ENCODE measurements at places on chromosomes 12 and 14.

DNA sequence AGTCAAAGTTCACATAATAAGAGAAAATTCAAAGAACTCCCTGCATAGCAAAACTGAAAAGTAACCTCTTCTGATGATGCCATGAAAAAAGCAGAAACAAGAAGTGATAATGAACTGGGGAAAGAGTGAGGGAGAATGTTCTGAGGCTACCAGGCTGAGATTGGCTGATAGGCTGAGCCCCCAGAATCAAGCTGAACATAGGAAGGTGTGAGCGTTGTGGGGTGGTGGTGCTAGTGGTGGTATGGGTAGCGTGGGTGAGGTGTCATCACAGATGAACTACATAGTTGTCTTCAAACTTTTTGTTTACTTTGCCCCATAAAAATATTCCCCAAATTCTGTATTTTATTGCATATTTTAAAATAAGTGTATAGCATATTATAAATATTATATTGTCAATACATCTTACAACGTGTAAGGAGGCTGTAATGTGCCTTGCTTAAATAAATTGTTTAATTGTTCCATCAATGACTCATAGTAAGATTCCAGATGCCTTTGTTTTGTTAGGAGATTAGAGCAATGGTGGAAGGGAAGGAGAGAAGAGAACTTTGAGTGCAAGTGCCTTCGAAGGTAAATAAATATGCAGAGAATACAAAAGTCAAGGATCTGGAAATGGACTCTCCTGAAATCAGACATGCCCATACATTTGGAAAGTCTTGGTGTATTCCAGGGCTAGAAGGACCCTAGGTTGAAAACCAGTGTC is 15.8 kb upstream of the CFAP54 start:
- no peak for DNase-seq

DNA sequence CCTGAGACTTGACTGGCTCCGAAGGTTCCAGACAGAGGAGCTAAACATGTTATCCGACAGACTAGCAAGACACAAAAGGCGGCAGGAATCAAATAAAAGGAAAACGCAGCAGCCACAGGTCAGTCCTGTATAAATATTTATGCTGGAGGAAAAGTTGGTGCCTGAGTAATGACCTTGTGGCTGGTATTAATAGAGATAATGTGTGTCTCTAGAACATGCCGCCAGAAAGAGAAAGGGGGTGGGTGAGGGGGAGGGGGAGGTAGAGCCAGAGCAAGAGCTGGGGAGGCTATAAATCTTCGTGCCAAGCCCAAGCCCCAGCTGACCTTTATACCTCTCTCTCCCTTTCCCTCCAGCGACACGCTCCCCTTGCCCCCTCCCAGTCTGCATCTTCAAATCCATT is 590.4 kb downstream of the MED13L start:
- no peak for DNase-seq

DNA sequence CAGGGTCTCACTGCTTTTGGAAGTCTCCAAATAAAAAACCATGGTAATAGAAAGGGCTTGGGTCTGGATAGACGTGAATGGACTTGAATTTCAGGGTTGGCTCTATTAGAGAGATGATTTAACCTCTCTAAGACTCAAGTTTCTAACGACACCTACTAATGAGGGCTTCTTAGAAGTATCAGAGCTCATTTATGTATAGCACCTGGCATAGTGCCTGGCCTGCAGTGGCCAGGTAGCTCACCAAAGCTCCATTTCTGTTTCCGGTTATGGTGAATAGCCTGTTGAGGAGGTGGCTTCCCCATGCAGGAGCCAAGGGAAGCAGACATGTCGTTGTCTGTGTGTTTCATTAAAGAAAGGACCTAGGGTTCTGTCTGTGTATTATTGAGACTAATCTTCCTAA is 108.6 kb downstream of the ETV6 start:
- DNase-seq, result no peak

DNA sequence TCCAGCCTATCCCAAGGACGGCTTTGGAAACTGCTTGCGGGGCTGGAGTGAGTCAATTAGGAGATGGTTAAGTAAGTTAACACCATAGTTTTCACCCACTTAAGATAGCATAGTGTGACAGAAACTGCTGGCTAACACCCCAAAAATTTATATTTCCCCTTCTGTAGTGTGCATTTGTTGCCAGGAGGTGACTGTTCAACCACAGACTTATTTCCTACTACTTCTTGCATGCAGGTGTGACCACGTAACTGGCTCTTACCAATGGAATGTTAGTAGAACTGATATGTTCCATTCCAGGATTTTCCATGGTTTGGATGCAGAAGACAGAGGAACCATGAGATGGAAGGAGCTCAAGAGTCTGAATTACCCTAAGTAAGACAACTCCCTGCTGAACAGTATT is 52.9 kb upstream of the SLC35F4 start:
- no peak for DNase-seq

DNA sequence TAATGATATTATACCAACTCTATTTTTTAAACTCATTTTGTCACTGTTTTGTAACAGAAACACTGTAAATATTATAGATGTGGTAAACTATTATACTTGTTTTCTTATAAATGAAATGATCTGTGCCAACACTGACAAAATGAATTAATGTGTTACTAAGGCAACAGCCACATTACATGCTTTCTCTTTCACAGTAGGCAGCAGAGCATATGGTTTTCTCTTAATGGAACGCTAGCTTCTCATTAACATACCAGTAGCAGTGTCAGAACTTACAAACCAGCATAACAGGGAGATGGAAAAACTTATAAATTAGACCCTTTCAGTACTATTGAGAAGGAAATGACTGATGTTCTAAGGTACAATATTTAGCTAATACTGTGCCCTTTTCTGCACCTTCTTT is 398.8 kb downstream of the PRKD1 start:
- DNase-seq, result no peak

DNA sequence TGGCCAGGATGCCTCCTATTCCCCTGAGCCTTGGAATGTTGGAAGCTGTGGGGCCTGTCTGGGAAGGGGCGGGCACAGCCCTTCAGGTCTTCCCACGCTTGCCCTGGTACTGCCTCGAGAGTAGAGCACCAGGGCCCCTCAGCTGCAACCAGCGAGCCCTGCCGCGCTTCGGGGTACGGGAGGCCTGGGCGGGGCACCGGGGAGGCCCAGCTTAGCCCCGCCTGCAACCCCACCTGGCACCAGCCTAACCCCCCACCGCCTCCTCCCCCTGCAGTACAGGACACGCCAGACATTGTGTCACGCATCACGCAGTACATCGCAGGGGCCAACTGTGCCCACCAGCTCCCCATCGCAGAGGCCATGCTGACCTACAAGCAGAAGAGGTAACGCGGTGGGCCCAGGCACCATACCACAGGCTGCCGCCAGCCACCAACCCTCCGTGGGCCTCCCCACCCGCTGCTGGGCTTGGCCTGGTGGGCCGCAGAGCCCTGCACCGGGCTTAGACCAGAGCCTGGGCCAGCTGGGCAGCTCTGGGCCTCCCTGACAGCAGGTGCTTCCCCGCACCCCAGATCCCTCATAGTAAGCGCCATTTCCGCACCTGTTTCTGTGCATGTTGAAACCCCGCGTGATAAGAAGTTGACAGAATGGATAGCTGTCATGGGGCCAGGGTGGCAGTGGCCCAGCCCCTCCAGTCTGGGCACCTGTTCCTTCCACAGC is 13.6 kb upstream of the TEX22 start:
- no peak for DNase-seq

DNA sequence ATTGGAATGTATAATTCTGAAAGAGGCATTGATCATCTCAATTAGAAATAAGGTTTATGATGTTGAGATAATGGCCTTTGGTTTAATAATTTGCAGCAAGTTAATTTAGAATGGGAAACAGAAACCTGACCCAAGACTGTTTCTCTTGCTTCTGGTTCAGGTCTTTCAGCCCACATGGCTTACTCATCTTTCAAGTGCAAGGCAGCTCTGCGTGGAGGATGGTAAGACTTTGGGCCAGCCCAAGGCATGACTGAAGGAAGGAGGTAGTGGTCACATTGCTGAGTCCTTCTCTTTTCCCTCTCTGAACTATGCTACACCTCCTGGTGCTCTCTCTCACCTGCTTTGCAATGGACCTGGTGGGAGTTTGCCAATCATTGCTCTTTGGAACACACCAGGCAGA is 98.7 kb downstream of the CAND1 start:
- no peak for DNase-seq

- no peak for DNase-seq
Measured at GRCh38 chr14:37034410-37035285, 137.8 kb downstream of the SLC25A21 start.

DNA sequence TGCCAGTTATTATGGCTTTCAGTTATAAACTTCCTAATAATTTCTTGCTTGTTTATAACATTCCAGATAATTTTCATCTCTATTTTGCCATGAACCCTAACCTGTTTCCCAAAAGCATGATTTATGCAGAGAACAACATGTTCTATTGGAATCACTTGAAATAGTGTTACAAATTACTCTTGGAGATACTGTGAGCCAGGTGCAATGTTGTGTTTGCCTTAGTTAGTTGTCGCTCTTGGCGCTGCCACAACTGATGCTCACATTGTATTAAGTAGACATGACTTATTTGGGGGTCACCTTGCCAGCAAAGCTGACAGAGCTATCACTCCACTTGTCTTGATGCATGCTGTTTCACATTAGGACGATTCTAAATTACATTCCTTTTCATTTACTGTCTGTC is 49.4 kb downstream of the TSPAN8 start:
- no peak for DNase-seq

DNA sequence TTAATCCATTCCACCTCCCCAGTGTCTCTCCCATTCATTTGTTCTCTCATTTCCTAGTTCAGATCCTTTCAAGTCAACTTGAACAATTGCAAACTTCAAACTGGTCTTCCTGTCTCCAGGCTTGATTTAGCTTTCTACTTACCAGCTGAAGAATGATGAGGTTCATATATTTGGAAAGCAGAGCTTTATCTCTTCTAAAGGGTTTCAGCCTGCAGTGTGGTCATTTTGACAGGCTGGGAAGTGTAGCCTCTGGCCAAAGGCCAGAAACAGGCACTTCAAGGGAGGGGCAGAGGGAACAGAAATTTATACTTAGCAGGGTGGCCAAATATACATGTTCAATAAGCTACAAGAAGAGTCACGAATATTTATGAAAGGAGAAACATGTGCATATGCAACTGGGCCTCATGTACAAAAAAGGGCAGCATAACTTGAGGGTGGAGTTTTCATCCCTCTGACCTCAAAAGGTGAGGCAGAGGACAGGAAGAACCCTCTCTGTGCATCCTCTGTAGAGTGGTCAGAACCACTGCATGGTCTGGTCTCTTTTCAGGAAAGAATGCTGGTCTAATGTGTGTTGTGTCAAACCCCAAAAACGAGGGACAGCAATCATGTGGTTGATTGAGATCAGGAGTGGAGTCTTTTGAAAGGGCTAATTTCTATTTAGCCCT is 34.0 kb upstream of the HECTD1 start:
- DNase-seq, result no peak

DNA sequence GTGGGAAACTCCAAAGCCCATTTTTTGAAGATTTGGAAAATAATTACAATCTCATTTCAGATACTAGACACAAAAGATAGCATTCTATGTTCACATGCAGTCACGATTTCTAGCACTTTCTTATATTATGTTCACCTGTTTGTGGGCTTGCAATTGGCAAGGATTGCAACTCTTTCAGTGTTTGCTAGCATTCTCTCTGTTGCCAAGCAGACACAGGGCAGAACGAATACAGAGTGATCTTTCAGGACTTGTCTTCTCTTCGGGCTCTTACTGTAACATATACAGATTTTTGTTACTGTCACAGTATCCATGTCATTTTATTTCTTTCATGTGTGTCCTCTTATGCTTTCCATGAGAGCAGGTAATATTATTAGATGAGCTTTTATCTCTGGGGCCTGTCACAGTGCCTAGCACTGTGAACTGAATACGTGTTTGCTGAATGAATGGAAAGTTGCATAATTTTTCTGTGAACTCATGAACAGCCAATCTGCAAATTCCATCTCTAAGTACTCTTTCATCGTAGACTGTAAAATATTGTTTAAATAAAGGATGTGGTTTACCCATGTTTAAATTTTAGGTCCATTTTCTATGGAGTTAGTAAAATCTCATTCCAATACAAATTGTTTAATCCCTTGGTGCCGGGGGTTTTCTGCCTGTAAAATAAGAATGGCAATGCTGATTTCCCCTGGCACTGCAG is 105.1 kb downstream of the BMP4 start:
- no peak for DNase-seq

GRCh38 chr12:53031616-53032015 is 18.2 kb upstream of the TNS2 start:
- no peak for DNase-seq

- DNase-seq, result no peak
Measured at GRCh38 chr14:52551696-52552062, 626 bp downstream of the TXNDC16 start.

GRCh38 chr12:58299371-58299770 is 358.0 kb downstream of the ATP23 start:
- no peak for DNase-seq

DNA sequence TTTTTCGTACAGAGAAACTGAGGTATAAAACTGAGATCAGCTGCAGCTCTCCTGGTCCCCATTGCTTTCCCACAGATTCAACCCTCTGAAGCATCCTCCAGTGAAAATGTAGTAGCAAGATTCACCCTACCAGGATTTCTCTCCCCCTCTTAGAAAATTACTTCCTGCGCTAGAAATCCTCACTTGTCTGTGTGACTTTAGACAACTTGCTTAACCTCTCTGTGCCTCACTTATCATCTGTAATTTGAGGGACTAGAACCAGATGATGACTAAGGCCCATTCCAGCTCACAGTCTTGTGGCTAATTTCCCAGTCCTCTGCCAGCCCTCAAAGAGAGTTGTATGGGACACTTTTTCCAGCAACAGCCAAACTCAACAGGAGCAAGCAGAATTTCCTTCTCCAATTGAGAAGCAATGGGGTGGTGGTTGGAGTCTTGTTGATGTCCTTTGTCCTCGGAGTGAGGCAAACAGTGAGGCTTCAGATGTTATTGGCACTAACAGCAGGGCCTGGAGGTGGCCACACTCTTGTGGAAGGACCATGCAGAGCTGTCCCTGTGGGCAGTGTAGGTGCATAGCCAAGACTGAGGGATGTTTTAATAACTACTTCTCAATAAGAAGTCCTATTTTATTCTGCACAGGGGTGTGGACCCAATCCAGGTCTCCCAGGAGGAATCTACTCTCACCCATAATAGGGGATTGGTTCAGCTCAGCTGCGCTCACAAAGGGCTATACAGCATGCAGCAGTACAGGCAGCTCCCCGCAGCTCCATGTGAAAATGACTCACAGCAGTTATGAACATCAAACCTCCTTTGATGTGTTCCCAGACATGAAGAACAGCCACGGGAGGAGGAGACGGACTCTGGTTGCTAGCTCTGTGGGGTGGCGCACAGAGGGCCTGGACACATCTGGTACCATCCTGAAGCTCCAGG is 200.1 kb downstream of the DAD1 start:
- no peak for DNase-seq

GRCh38 chr12:58491306-58491705 is 429.0 kb downstream of the LRIG3 start:
- DNase-seq, result no peak

GRCh38 chr12:8572507-8572906 is 31.8 kb upstream of the CLEC4E start:
- no peak for DNase-seq

DNA sequence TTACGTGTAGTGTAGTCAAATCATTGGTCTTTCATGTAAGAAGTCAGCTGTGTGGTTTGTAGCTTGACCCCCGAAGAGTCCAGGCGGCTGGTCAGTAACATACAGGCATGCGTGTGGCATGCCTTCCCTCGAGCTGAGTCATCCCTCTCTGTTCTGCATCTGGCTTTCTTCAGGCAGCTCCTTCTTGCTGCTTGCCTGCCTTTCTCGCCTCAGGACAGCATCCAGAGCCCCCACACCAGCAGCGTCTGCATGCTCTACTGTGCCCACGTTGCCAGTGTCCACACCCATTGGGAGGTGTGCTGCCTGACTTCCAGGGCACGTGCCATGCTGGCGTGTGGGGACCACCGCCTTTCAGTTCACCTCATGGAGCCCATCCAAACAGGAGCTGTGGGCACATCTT is 96.8 kb downstream of the EP400 start:
- no peak for DNase-seq
